ENCODE measurements at places on chromosomes 13 and 19. TPM values are rescaled to one million over a fixed set of nuclear protein-coding genes. Genes with fewer than 3 reads are reported as not detected.

GRCh38 chr13:102260256-102260655 is 141.6 kb downstream of the FGF14 start:
- no peak for DNase-seq

DNA sequence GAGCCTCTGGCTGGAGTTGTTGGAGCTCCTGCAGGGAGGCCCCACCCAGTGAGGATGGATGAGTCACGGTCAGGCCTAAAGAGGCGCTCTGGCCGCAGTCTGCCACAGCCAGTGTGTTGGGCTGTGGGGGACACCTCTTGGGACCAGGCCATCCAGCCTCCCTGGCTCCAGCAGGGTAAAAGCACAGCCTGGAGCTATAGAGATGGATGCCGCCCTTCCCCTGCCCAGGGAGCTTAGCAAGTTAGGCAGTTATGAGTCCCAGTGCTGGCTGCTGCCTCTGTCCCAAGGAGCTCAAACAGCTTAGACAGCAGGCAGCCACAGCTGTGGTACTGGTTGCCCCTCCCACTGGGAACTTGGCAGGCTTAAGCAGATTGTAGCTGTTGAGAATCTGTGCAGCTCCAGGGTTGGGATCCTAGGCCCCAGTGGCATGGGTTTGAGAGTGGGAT is 100.9 kb downstream of the NDFIP2 start:
- no peak for DNase-seq

DNA sequence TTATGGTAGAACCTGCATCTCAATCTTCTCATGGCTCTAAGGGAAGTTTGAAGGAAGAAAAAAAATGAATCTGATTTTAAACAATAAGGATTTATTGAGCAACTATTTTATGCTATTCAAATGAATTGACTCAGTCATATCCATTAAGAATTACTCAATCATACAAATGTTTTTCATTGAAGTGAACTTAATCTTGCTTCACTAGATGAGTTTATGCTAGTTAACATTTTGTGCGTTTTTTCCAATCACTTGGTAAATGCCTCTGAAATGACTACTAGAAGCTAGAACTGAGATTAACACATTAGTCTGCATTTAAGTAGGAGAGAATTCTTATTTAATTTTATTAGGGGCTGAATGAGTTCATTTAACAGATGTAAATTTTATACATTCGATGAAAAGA is 25.2 kb downstream of the RXFP2 start:
- DNase-seq = no peak

GRCh38 chr19:52689843-52690368 is 44.9 kb downstream of the ZNF611 start:
- DNase-seq = no peak

The MEIOSIN gene
- not detected for total RNA-seq

The CEACAM20 gene
- not detected for total RNA-seq
